Ammon's horn (tissue), 1 donor: ENCODE measurements at places on chromosomes 7 and 10.
A peak's percentile ranks its signal among the peaks of the same experiment; 100 is the strongest.

DNA sequence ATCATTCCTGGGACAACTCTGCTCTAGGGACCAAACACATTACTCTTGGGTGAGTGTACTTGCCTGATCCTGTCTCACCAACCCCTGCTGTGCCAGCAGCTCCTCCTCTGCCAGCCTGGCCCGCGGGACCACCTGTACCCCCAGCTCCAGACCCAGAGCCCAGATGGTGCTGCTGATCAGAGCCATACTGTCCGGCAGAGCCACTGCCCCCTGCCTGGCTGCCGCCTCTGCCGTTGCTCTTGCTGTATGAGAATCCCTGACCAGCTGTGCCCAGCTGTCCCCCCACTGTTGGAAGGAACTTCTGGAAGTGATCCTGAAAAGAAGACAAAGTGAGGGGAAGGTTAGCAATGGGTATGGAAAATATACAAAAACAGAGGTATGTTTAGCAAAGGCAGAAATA lies 6.9 kb downstream of the MYOZ1 start:
- DNase-seq = no peak

DNA sequence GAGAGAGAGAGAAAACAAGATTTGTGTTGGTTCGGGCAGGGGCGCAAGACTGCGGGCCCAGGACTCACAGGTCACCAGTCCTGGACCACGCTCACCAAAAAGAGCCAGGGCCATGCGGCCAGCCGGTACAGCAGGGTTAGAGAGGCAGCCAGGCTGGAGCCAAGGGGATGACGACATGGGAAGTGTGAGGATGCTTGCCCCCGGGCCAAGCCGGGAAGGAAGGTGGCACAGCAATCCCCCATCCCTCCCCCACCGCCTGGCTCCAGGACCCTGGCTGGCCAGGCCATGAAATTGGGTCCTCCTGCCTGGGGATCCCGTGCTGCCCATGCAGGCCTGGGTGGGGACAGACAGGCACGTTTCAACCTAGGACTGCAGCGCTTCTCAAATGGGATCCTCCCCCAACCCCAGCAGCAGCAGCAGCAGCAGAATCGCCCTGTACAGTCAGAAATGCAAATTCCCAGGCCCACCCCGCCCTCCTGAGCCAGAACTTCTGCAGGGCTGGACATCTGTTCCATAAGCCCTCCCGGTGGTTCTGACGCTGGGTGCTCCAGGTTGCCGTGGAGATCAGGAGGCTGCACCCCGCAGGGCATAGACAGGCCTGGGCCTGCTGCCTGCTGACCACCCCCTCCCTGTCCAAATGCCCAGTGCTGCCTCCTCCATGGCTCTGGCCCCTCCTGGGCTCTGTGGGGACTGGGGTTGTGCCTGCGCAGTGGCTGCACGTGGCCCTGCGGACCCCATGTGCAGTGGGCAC lies 35.0 kb downstream of the YKT6 start:
- peak; percentile 36 for DNase-seq

- no peak for DNase-seq
Measured at GRCh38 chr7:33742521-33742920, 162.8 kb upstream of the BMPER start.

GRCh38 chr10:48779077-48779476 lies 94.4 kb downstream of the WDFY4 start:
- DNase-seq = no peak

DNA sequence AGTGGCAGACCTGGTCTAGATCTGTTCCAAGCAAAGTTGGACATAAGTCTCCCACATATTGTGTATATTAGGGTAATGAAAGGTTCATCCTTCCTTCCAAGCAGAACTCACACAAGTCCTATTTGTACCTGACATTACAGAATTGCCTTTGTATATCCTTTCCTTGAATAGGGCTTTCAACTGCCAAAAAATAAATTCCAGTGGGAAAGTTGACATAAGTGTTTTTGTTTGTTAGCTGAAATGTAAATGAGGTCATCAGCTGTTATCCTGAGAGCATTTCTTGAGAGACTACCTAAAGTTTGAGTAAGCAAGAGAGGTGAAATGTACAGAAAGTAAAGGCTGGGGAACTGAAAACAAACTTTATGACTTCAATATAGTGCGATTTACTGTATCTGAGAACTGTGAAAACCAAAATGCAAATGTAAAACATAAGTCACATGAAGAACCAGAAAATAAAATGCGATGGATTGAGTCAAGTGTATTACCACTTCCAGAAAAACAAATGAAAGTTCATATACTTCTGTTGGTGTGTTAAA lies 527.3 kb upstream of the SEMA3D start:
- DNase-seq = no peak
